GM23338 (cell line): ENCODE measurements at places on chromosomes 16 and 17.

- DNase-seq: no peak
Observed at GRCh38 chr16:12804395-12804794, 708 bp upstream of the CPPED1 start.

DNA sequence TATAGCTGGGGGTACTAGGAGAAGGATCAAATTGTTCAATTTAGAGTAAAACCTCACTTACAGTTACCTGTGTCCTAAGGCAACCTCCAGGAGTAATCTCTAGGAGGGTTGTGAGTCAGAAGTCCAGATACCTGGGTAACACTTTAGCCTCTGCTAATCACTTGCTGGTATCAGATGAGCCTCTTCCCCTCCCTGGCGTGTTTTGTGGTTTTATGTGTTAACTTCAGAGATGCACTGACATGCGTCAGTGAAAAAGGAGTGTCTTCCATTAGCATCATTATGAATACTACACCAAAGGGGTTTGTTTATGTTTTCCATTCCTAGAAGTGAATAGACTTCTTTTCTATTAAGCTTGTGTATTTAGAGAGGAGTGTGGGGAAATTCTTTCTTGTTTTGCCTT, 208.2 kb downstream of the FTO start:
- DNase-seq: no peak

DNA sequence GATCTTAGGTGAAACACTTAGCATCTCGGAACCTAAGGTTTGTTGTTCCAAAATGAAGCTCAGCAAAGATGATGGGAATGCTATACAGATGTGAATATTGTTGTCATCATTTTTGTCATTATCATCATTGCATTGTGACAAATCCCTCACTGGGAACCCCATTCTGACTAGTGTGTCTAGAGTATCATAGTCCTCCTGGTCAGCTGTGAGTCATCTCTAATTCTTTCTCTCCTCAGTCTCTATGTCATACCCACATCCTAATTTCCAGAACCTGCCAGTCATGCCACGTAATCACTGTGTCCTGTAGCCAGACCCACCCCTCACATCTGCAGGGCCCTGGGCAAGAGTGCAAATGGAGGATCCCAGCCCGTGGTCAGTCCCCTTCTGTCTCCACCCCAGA, 60.5 kb upstream of the CLEC3A start:
- no peak for DNase-seq

GRCh38 chr16:66751053-66751302, 431 bp downstream of the DYNC1LI2 start:
- DNase-seq: peak; percentile 50

GRCh38 chr17:18958611-18959010, 6.6 kb downstream of the SLC5A10 start:
- DNase-seq: no peak

DNA sequence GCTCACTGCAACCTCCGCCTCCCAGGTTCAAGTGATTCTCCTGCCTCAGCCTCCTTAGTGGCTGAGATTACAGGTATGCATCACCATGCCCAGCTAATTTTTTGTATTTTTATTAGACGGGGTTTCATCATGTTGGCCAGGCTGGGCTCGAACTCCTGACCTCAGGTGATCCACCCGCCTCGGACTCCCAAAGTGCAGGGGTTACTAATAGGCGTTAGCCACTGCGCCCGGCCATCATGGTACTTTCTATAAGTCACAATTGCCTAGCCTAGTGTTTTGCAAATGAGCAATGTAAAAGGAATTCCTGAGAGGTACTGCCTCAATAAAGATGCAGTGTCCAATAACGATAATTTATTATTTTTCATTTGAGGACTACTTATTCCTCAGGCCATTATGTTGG, 13.9 kb upstream of the PSMC3IP start:
- no peak for DNase-seq

GRCh38 chr17:43547659-43548256, 1.6 kb upstream of the ETV4 start:
- no peak for DNase-seq

DNA sequence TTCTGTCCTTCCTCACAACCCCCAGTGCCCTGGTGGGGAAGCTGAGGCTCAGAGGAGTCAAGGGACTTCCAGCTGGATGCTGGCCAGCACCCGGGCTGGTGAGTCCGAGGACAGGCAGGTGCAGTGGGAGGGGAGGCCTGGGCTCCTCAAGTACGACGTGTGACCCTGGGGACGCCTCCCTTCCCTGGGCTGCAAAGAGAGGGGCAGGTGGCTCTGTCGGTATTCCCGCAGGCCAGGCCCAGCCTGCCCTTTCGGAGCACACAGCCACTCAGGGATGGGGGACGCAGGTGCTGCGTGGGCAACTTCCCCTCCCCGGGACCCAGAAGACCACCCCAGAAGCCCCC, 33.1 kb upstream of the PVALEF start:
- DNase-seq: no peak

DNA sequence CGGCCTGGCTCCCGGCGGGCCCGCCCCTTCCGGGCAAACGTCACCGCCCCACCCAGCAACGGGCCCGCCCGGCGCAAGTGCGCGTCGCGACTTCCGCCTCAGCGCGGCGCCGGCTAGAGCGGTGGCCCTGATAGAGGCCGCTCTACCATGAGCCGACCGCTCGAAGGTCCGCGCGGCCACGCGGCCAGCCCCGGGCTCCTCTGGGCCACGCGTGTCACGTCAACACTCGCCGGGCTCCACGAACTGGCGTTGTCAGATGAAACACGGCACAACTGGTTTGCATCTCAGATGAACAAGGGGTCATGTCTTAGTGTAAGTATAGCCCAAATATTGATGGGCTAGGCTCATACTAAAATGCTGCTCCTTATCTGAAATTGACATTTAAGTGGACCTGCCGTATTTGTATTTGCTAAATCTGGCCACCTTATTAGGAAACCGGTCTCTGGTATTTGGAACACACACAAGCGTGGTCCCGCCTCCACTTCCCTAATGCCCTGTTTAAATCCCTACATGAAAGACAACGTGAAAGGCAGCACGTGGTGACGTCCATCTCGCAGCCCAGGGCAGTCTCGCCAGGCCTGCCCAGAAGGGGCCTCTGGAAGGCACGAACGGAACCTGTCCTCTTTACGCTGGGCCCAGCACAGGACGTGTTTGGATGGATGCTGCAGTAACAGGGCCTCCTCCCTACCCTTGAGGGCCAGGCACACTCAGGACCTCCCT, at the start of gene ZNF598:
TSS of gene ZNF598 (minus strand) at position 31 of the 720 bp plus-strand sequence.
- peak; percentile 91 for DNase-seq

DNA sequence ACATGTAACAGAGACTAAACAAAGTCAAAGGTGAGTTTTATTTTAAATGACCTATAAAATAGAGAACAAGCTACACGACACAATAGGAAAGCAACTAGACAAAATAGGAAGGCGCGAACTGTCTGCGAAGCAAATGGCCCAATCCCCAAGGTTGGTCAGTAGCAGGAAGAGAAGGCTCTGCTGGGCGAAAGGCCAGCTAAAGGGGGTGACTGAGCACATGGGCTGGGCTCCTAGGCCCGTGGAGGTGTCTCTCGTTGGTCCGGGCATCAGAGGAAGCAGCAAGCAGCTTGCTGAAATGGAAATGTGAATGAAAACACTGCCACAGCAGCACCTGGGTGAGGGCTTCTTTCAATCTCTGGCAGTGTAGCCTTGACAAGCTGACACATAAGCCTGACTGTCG, 129.4 kb downstream of the ZNF778 start:
- no peak for DNase-seq

GRCh38 chr16:55376045-55376444, 52.0 kb downstream of the IRX6 start:
- no peak for DNase-seq
